GF-D8 (cell line): ENCODE measurements at places on chromosomes 1 and 21.
A peak's percentile ranks its signal among the peaks of the same experiment; 100 is the strongest.

DNA sequence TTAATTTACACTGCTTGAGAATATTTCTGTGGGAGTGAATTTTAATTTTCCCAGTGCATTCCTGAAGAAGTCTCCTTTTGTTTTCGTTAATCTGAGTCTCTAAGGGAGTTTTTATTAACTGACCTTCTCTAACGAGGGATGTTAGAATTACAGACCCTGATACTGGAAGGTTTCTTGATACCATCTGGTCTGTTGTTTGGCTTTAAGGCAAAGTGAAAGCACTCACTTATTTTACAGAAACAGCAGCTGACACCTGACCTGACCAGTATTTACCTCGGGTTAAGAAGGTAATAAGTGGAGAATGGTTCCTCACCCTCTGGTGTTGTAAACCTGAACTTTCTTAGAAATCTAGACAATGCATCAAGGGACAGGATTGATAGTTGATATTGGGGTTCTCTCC is 12.4 kb downstream of the CDC14A start:
- no peak for DNase-seq

DNA sequence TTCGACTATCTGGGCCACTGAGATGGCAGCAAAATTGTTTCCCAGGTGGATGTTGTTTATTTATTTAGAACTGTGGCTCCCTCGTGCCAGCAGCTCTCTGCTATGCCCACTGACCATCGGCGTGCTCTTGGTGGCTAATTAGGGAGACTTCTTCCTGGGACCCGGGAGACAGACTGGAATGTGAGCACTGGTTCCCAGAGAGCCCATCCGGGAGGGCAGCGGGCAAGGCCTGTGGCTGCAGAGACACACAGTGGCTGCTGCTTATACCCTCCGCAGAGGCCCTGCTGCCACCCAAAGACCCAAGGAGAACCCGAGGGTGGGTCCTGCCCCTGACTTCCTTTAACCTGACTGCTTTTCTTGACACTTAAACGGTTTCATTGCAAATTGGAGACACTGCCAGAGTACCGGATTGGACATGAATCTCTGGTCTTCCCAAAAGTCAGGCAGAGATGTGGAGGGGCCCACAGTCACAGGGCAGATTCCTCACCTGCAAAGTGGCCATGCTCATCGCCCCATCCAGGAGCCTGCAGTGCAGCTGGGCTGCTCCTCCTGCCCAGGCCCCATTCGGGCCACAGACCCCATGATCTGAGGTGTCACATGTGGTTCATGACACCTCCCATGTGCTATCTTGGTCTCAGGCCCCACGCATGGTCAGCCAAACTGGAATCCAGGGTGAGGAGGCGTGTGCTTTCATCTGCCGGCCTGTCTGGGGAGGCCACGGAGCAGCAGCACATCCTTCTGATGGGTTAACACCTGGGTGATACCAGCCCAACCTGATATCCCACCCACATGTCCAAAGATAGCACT is 5.7 kb upstream of the MATN1 start:
- no peak for DNase-seq

GRCh38 chr1:155967341-155968050 is 10.9 kb downstream of the ARHGEF2 start:
- no peak for DNase-seq

DNA sequence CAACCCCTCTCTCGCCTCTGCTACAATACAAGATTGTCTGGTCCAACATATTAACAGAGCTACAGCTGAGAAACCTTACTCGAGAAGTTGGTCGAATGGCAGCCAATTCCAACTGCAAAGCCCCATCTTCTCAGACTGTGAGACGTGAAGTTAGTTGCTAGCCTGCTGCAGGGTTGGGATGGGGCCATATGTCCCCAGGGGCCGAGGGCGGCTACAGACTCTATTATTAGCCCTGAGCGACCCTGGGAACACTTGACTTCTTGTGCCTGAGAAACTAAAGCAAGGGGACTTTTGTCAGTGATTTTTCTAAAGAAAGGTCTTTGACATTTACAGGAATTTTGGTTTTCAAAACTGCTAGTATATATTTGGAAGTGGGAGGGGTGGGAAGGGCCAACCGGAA is 13.7 kb downstream of the NCF2 start:
- no peak for DNase-seq

GRCh38 chr1:235791532-235792060 is 75.1 kb downstream of the LYST start:
- no peak for DNase-seq

DNA sequence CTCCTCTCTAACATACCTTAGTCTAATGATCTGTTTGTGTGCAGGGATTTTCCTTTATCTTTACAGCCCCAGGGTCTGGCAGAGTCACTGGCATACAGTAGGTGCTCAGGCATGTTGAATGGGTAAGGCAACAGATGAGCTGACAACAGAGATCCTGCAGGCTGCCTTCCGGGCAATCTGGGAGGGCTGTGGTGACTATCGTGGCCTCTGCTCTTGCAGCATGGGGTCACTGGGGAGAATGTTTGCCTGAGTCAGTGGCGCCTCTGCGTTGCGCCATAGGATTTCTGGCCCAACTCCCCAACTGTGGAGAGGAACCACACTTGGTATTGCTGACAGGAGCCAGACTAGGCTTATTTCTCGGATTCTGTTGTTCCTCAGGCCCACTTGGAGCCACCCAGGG is 93.8 kb downstream of the LAMC2 start:
- peak; percentile 39 for DNase-seq

GRCh38 chr1:197438010-197438790 is 170.1 kb downstream of the CRB1 start:
- DNase-seq: no peak

DNA sequence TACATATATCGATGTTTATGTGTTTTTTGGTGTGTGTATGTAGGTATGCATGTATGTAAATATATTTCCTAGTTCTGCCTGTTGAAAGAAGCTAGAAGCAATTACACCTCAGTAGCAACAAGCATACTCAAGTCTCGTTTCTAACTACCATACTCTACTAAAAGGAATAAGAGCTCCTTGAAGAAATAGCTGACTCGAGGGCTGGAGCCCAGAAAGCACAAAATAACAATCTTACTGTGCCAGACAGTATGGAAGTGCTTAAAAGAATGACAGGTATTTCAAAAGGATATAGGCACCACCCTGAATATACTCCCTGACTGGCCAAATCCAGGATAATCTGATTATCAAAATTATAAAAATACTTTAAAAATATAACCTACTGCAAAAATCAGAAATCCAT is 23.2 kb downstream of the FUBP1 start:
- DNase-seq: no peak

DNA sequence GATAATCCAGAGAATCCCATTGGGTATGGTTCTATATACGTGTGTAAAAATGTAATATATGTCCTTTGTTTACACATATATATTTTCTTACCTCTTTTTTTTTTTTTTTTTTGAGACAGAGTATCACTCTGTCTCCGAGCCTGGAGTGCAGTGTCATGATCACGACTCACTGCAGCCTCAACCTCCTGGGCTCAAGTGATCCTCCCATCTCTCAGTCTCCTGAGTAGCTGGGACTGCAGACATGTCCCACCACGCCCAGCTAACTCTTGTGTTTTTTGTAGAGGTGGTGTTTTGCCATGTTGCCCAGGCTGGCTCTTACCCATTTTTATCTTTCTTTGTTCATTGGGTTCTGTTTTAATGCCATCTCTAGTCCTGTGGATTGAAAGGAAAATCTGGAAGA is 59.5 kb downstream of the ZBTB17 start:
- no peak for DNase-seq

DNA sequence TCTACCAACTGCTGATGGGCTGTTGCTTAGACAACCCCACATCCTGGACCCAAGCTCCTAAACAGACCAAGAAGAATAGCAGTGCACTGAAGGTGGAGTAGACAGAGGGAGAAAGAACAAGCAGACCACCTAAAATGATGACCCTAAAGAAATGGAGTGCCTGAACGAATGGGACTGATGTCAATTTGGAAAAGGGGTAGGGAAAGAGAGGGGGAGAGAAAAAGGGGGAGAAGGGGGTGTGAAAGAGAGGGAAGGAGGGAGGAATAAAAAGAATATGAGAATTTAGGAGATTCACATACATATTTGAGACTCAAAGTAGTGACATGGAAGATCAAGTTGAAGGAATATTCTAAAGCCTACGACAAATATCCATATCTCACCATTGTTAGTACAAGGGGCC is 144.4 kb upstream of the DUSP10 start:
- DNase-seq: no peak

DNA sequence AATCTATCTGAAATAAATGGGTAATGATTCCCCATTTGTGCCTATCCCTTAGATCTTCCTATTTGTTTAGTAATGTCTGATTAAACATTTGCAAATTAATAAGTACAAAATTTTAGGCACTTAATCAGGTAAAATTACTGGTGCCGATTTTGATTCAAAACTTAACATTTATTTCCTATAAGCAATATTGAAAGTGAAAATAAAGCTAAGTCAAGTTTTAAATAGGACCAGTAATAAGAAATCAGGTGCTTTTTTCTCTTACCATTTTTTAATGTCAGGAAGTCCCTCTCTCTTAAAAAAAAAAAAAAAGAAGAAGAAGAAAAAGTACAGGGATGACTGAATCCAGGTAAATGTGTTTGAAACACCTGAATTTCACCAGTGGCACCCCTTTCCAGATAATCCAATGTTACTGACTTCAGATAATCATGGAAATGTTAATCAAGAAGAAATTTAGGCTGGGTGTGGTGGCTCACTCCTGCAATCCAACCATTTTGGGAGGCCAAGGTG is 836 bp upstream of the GBP4 start:
- no peak for DNase-seq
